Neural crest cell (in vitro differentiated cells): ENCODE measurements at places on chromosomes 4 and X. TPM values are rescaled to one million over a fixed set of nuclear protein-coding genes. Genes with fewer than 3 reads are reported as not detected.

Gene SMARCA1
- 122 and 123 TPM in 2 replicates for total RNA-seq

Gene RTL3
- not detected in 2 replicates for total RNA-seq

Gene TMSB15A
- total RNA-seq = 216 and 233 TPM in 2 replicates

- DNase-seq = no peak
These were observed 354.6 kb upstream of the RASGEF1B start for GRCh38 chr4:81826335-81826734.

DNA sequence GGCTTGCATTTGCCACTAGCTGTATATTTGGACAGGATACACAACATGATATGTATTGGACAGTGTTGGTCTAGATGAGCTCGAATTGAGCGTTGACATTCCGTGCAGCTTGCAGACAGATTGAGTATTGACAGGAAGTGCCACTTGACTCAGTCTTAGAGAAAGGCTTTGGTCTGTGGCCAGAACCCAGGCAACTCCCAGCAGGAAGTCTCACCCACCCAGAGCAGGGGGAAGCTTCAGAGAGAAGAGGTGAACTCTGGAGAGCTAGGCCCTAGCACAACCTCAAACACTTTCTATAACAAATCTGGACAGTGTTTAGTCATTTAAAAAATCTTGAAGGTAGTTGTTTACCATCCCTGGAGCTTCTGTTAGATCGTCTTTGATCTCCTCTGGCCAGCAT is 280.5 kb downstream of the FBXW7 start:
- DNase-seq = no peak

DNA sequence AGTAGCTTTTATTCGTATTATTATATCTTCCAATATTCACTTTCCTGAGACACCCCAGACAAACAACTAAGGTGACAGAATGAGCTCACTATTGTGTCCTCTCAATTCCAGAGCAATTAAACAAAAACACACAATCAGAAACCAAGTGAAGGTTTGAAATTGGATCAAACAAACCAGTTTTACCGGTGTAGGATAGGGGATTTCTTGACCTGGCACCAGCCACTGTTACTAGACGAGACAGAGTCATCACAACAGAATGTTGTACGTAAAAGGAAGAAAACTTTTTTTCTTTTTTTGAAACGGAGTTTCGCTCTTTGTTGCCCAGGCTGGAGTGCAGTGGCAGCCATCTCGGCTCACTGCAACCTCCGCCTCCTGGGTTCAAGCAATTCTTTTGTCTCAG is 43.7 kb downstream of the LDOC1 start:
- DNase-seq = no peak
